ENCODE measurements at places on chromosomes 5 and 9.

- no peak for DNase-seq
These were observed 113.3 kb downstream of the PTTG1 start for GRCh38 chr5:160534914-160535313.

- no peak for DNase-seq
These were observed 19.5 kb upstream of the PANK3 start for GRCh38 chr5:168598639-168599038.

GRCh38 chr5:139651043-139651834, 3.1 kb downstream of the CXXC5 start:
- DNase-seq, result no peak

GRCh38 chr5:34474573-34475021, 181.5 kb upstream of the RAI14 start:
- no peak for DNase-seq

- no peak for DNase-seq
These were observed 135.7 kb downstream of the OLFM1 start for GRCh38 chr9:135222881-135223760.

DNA sequence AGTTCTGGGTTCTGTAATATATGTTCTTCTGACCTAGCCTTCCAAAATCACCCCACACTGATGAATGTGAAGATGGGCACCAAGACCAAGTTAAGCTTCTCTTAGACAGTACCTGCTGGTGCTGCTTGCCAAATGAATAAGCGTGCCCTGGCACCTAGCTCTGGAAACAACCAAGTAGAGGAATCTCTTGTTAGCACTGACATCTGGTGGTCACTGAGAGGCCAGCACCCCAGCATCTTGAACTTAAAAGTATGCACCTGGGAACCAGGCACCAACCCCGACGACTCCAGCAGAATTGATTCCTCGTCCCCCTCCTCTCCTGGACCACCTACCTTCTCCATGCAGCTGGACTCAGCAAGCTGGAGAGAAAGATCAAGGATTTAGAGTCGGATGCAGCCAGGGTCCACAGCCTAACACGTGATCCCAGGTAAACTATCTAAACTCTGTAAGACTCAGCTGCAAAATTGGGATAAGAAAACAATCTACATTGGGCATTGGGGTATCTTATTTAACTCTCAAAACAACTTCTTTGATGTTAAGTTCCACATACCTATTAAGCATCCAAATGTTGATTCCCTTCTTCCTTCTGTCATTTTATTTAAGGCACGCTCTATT, 89.8 kb downstream of the SLC1A3 start:
- peak; percentile 20 for DNase-seq

DNA sequence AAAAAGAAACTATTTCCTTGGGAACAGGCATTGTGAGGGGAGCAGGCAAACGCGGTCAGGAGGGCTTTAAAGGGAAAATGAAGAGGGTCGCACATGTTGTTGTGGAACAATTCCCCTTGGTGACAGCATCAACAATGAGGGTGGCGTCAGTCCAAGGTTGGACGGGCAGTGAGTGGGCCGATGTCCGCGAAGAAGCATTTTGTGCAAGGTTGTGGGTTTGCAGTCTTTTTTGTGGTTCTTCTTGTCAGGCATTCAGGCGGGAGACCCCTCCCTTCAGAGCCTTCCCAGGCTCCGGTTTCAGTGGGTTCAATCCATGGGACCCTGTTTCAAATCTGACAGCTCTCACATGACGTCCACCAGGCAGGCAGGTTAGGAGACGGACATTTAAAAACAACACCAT, 11.1 kb upstream of the SLC6A19 start:
- no peak for DNase-seq

DNA sequence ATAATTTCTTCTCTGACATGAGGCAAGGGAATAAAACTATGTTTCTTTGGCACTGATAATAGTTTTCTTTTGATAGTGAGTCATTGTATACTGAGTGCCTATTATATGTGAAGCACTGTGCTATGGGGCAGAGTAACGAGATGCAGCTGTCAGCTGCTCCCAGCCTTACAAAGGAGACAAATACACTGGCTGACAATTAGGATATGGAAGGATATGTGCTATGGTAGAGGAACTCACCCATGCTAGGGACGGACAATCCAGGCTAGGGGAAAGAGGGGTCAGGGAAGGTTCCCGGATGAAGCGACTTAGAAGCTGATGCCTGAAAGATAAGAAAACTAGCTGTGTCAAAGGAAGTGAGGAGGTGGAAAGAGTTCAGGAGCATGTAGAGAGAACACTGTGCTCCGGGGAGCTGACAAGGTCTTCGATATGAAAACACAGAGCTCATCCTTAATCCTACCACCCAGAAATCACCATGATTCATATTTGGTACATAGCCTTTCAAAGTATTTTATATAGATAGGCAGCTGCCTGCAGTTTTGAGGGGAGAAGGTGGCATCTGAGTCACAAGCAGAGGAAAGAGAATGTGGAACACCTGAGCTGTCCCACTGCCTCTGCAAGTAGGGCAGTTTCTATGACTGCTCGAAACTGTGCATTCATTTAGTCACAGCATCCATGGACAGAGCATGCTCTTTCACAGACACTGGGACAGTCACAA, 12.1 kb downstream of the BSPRY start:
- DNase-seq, result no peak

- DNase-seq, result no peak
These were observed 68.8 kb downstream of the KIF4B start for GRCh38 chr5:155082401-155082800.

GRCh38 chr9:94287877-94288513, 28.9 kb downstream of the ZNF169 start:
- DNase-seq, result no peak

- DNase-seq, result no peak
These were observed 100.4 kb upstream of the SLC44A1 start for GRCh38 chr9:105144076-105144475.

GRCh38 chr5:120396186-120396585, 67.9 kb upstream of the PRR16 start:
- DNase-seq, result no peak

GRCh38 chr9:123550797-123551196, 194.8 kb downstream of the CRB2 start:
- no peak for DNase-seq

GRCh38 chr9:90038763-90039162, 434.0 kb downstream of the GADD45G start:
- DNase-seq, result no peak

GRCh38 chr9:107648153-107648715, 158.7 kb upstream of the KLF4 start:
- no peak for DNase-seq

GRCh38 chr5:117454716-117455212, 880.1 kb upstream of the SEMA6A start:
- DNase-seq, result no peak

DNA sequence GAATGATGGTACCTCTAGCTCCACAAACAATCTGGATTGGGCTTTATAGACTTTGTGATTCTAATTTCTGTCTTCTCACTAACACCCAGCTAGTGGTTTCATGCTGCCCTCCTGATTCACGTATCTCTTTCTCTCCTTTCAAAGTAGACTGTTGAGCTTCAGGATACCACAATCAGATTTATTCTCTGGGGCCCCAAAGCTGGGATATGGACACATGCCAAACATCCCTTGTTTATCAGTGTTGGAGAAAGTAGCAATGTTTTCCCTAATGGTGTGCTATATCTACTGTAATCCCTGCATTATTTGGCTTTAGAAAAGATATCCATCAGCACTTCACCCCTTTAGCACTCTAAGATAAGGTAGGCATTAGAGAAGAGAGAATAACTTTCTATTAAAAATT, 361.0 kb downstream of the FGF10 start:
- no peak for DNase-seq

DNA sequence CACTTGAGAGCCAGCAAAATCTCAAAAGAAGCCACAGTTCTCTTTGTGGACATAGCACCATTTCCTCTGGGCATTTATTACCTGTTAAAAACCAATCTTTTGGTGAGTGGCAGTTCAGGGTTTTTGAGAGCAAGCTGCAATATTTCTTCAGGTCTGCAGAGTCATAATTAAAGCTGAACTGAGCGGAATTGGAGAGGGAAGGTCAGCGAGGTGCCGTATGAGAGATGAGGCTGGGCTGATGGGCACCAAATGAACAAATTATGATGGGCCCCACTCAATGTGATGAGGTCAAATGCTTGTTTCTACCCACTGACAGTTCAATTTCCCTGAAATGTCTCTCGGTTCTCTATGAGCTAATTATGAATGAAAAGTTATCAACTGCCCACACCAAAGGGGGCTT, 231.9 kb downstream of the AP3B1 start:
- no peak for DNase-seq

DNA sequence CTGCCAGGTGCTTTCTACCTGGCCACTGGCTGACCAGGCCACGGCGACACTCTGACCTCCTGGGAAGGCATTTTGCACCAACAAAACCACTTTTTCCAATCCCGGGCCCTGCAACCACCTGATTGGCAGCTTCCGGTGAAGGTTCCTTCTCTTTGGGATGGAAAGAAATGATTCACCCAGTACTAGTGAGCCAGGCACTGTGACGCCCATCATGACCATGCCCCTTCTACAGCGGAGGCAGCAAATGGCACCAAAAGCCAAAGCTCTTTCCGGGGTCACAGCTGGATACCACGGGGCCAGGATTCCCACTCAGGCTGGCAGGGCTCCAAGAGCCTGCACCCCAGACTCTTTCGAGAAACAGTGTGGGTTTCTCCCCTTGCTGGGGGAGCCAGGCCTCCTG, 4.7 kb downstream of the NOTCH1 start:
- no peak for DNase-seq

DNA sequence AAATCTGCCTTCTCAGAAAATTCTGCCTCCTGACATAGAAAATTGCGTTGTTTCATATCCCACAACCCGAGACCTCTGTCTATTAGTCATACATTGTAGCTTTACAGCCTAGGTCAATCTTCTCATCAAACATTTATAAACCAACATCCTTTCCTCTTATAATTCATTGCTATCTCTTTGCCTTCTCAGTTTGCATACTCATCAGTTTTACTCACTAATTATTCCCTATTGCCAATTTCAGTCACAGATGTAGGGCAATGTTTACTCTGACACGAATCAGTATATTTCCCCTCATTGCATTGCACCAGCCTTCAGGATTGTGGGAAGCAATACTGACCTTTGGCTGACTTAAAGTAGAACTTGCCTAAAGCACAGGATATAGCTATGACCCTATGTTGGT, 247.2 kb downstream of the CEMIP2 start:
- no peak for DNase-seq

DNA sequence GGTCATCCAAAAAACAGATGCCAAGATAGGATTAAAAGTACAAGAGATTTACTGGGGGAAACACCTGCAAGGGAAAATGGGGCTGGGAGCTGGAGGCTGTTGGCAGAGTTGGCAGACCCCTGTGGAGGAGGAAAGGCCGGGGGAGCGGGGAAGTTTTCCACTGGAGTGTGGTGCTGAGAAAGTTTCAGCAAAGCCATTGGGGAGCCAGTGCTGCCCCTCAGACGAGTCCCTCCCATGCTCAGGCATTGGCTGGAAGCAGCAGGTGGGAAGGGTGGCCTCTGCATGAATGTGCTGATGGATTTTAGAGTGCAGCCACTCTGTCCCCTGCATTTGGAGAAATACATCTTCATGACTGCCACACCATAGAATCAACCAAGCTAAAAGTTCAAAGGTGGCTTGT, 52.8 kb downstream of the TTC1 start:
- no peak for DNase-seq

- no peak for DNase-seq
These were observed 491.8 kb downstream of the ANXA1 start for GRCh38 chr9:73643379-73644013.

GRCh38 chr9:114606597-114607207, 4.4 kb upstream of the TMEM268 start:
- DNase-seq, result no peak

GRCh38 chr5:138523406-138523805, 19.6 kb downstream of the ETF1 start:
- no peak for DNase-seq

GRCh38 chr9:105269593-105269992, 25.1 kb downstream of the SLC44A1 start:
- no peak for DNase-seq

DNA sequence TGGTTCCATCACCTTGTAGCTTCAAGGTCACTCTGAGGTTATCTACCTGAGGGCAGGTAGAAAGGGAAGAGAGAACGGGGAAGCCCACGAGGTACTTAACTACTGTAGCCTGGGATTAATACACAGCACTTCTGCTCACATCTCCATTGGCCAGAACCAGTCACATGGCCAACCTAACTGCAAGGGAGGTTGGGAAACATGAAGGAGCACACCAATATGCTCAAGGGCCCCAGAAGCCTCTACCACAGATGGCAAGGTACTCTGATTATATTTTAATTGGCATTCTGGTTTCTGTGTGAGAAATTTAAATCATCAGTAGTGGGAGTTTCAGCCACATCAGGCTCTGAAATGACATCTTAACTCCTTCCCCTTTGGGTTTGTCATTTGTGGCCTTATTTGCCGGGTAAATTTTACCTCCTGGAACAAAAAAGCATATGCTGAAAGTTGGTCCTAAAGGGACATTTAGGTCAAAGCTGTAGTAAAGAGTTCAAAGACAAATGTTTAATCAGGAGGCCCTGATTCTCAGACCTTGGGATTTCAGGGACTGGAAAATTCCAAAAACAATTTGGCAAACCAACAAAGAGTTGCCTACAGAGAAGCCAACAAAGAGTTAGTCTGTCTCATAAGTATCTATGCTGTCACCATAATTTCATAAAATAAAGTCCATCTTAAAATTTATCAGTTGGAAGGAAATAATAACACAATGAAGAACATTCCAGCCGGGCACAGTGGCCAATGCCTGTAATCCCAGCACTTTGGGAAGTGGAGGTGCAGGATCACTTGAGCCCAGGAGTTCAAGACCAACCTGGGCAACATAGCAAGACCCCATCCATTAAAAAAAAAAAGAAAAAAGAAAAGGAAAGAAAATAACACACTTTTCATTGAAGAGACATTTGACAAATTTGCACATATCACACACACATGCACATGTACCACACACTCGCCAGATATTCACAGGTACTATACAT, 13.8 kb upstream of the MVB12B start:
- no peak for DNase-seq

DNA sequence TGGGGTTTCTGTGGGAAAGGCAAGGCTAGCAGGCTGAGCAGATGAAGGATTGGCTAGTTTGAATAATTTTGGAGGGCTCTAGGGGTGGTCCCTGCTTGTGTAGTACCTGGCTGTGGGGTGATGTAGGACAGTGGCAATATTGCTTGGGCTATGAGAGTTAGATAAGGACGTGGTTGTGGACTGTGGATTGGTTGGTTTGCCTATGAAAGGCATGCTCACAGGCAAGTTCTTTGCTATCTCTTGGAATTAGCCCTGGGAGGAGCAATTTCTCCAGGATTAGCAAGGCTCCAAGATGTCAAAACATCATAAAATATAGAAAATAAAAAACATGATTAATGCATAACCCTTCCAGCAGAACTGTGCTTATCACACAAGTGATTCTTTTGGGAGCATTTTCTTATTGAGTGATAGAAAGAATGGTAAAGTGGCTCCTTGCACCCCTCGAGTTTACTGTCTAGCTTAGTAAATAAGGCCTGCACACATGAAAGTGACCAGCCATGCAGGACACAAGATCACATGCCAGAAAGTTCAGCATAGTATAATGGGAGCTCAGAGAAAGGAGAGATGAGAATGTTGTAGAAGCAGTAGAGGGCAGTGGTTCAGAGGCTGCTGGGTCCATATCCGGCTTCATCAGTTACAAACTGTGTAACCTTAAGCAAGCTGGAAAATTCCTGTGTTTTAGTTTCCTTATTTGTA, 13.8 kb downstream of the AOPEP start:
- DNase-seq, result no peak
